ENCODE measurements at places on chromosomes 6 and 20. TPM values are rescaled to one million over a fixed set of nuclear protein-coding genes. Genes with fewer than 3 reads are reported as not detected.

GRCh38 chr6:134119486-134119885 lies 67.1 kb upstream of the SLC2A12 start:
- DNase-seq = no peak
- H3K4me1 ChIP-seq = no peaks in the 10 kb centered on the region
- peaks cover 3% of the 10 kb centered on the region for H3K27me3 ChIP-seq
- no peak overlapping the region for H3K27ac ChIP-seq

DNA sequence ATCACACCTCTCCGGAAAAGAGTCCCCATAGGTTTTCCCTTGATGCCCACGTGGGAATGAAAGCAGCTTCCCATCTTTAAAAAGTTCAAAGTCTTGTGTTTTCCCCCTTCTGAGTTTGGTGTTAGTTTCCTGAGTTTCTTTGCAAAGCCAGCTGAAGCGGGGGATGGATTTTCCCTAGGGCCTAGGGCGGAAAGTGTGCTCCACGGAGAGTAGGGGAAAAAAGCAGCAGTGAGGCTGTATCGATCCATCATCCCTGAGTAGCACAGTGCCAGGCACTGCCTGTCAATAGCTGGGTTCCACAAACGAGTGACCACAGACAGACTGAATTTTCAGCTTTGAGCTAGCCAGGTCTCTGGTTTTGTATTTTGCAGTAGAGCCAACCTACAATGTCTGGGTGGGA lies 1.3 kb downstream of the DAAM2 start:
- H3K4me3 ChIP-seq = no peak overlapping the region
- DNase-seq = no peak
- peaks cover 47% of the 10 kb centered on the region for H3K27me3 ChIP-seq

DNA sequence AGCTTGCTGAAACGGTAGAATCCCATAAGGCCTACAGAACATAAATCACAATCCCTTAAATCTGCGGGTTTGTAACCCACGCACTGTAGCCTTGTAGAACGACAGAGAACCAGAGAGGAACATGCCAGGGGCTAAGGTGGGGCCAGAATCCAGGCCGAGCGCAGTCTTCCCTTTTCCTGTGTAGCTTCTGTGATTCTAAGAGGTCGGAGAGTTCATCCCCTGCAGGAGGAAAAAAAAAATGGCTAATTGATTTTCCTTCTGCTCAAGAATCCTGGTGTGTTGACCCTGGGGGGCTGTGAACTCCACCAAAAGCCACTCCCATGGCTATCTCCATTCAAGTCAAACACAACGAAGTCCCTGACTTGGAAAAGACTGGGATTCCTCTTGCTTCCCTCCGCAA lies 96.3 kb downstream of the SPTLC3 start:
- H3K27ac ChIP-seq = no peak overlapping the region
- H3K36me3 ChIP-seq = no peaks in the 10 kb centered on the region
- no peak overlapping the region for H3K4me3 ChIP-seq
- no peaks in the 10 kb centered on the region for H3K4me1 ChIP-seq
- no peak for DNase-seq

DNA sequence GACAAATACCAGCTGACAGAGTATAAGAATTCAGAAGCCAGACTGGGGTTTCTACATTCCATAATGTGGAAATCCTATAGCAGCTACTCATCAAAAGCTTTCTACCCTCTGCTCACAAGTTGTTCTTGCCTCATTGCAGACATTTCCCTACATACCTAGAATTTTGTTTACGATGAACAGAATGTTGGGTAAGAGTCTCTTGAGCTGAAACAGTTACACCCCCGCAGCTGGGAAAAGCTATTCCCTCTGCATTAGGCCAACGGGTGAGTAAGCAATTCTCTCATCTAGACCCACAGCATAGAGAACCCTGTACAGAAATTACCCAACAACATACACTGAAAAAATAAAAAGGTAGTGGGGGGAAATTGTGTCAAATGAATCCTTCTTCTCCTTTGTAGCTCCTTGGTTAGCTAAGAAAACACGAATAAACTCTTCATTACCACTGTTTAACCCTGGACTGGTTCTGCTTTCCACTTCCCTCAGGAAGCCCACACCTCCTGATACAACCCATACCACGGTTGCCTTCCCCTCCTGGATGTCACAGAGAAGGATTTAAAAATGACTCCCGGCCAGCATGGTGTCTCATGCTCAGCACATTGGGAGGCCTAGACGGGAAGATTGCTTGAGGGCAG lies 215.0 kb upstream of the SHLD1 start:
- H3K27ac ChIP-seq = no peak overlapping the region
- peaks cover 8% of the 10 kb centered on the region for H3K36me3 ChIP-seq
- no peak for DNase-seq
- no peaks in the 10 kb centered on the region for H3K27me3 ChIP-seq

DNA sequence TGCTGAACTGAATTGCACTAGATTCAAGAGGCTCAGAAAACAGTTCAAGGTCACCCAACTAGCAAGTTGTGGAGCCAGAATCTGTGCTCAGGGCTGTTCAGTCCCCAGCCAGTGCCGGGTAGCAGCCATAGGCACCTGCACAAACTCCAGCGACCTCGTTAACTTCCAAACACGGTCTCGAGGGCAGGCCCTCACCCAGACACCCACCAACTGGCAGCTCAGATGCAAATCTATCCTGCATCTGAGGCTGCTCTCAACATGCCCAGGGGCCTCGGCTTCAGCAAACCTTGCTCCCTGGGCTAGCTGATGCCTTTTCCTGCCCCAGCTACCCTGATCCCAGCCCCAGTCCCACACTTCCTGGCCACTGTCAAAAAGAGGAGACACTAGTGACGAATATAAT lies 3.7 kb downstream of the JPH2 start:
- H3K4me3 ChIP-seq = no peak overlapping the region
- peaks cover 19% of the 10 kb centered on the region for H3K4me1 ChIP-seq
- no peak for DNase-seq
- H3K27ac ChIP-seq = no peak overlapping the region

- no peak overlapping the region for H3K4me3 ChIP-seq
- H3K4me1 ChIP-seq = no peaks in the 10 kb centered on the region
- H3K36me3 ChIP-seq = no peaks in the 10 kb centered on the region
Observed at GRCh38 chr6:100099189-100100074, 105.4 kb upstream of the MCHR2 start.

DNA sequence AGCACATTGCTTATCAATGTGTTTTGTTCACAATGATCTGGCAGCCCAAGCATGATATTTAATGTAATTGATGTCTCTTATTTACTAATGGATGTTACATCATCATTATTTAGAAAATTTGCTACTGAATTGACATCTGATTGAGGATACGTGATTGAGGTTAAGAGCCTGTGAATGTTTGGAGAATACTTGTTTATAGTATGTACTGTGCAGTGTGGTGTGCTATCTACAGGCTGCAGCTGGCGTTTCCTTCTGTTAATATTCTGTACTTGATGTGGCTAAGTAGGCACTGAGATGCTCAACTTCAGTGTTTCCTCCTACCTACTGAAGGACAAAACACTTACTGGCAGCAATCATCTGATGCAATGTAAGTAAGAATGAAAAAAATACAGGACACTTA lies 709.6 kb upstream of the FLRT3 start:
- no peak overlapping the region for H3K4me3 ChIP-seq
- no peak overlapping the region for H3K27ac ChIP-seq
- no peaks in the 10 kb centered on the region for H3K36me3 ChIP-seq
- DNase-seq = no peak
- H3K27me3 ChIP-seq = no peaks in the 10 kb centered on the region
- H3K4me1 ChIP-seq = no peaks in the 10 kb centered on the region

- no peak overlapping the region for H3K27ac ChIP-seq
- H3K4me3 ChIP-seq = no peak overlapping the region
- peaks cover 53% of the 10 kb centered on the region for H3K36me3 ChIP-seq
- H3K27me3 ChIP-seq = no peaks in the 10 kb centered on the region
Observed at GRCh38 chr20:49909499-49910339, 5.6 kb downstream of the SPATA2 start.

- no peak for DNase-seq
- peak overlapping the region; percentile 97 for H3K27ac ChIP-seq
- H3K27me3 ChIP-seq = peaks cover 2% of the 10 kb centered on the region
- H3K36me3 ChIP-seq = peaks cover 28% of the 10 kb centered on the region
Observed at GRCh38 chr6:81750681-81751387, 1.6 kb downstream of the TENT5A start.

MAP7 gene
- total RNA-seq = 0.56 TPM

POPDC3 gene
- not detected for total RNA-seq

SAPCD1 gene
- total RNA-seq = 9.0 TPM

BIRC7 gene
- not detected for total RNA-seq

TTK gene
- 2.3 TPM for total RNA-seq

PKIG gene
- 191 TPM for total RNA-seq

SGK2 gene
- total RNA-seq = 1.1 TPM
